ENCODE measurements at places on chromosomes 13 and 19. TPM values are rescaled to one million over a fixed set of nuclear protein-coding genes. Genes with fewer than 3 reads are reported as not detected.

- H3K27me3 ChIP-seq: no peaks in the 10 kb centered on the region
- no peaks in the 10 kb centered on the region for H3K36me3 ChIP-seq
- H3K4me3 ChIP-seq: no peak overlapping the region
- H3K27ac ChIP-seq: peak overlapping the region; percentile 24
These were observed 1.7 kb downstream of the ETFB start for GRCh38 chr19:51364200-51365106.

GRCh38 chr19:15123900-15124299, 16.7 kb downstream of the SYDE1 start:
- DNase-seq: no peak
- H3K27me3 ChIP-seq: no peaks in the 10 kb centered on the region
- peak overlapping the region; percentile 89 for H3K27ac ChIP-seq
- H3K4me1 ChIP-seq: no peaks in the 10 kb centered on the region

DNA sequence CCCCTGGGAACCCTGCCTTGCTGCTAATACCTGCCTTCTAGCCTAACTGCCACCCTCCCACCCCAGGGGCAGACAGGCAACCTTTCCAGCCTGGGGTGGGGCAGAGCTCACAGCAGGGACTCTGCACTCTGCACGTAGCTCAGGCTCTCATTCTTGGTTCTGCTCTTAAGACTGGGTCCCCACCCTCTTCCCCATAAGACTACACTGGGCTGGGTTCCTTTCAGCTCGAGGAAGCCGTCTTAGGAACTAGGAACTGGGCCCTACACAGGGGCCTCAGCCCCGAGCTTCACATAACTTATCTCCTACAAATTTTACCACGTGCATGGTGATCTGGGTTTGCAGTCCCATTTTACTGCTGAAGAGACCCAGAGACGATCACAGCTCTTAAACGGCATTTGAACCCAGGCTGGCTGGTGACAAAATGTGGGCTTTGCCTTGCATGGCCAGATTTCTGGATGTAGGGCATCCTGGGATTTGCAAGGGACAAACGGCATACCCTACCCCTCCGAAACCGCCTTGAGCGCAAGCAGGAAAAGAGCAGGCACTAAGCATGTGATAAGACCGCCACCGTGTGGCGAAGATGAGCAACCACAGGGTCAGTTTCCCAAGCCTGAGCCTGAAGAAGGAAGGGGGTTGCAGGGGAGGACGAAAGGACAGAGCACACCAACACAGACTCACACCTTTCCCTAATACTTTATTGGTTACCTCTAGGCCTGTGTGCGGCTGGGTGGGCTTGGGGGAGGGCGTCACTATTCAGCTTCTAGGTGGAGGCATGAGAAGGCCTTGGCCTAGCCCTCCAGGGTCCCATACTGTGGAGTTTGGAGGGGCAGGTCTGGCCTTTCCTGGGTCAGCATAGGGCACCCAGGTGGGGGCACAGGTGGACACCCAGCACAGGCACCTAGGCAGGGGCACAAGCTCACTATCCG, 5.1 kb downstream of the JUNB start:
- peak; percentile 91 for DNase-seq
- peaks cover 36% of the 10 kb centered on the region for H3K4me1 ChIP-seq
- H3K27me3 ChIP-seq: no peaks in the 10 kb centered on the region
- no peak overlapping the region for H3K27ac ChIP-seq

The DZIP1 gene
- polyA plus RNA-seq: 4.0 TPM

The ZNF486 gene
- 2.3 TPM for polyA plus RNA-seq

The SWSAP1 gene
- 3.5 TPM for polyA plus RNA-seq

The ZNF790 gene
- 2.0 TPM for polyA plus RNA-seq

DNA sequence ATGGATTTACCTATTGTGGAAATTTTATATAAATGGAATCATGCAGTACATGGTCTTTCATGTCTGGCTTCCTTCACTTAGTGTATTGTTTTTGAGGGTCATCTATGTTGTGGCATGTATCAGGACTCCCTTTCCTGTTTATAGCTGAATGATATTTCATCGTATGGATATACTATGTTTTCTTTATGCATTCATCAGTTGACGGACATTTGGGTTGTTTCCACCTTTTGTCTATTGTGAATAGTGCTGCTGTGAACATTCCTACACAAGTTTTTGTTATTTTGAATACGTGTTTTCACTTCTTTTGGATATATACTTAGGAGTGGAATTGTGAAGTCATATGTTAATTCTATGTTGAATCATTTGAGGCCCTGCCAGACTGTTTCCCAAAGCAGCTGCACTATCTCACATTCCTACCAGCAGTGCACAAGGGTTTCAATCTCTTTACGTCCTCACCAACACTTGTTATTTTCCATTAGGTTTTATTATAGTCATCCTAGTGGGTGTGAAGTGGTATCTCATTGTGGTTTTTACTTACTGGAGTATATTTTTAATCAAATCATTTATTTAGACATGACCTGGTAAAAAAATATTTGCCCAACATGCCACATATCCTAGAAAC, 262.7 kb downstream of the DLEU7 start:
- no peak overlapping the region for H3K4me3 ChIP-seq
- H3K27ac ChIP-seq: peak overlapping the region; percentile 81
- H3K4me1 ChIP-seq: peaks cover 2% of the 10 kb centered on the region
- H3K36me3 ChIP-seq: no peaks in the 10 kb centered on the region
- no peaks in the 10 kb centered on the region for H3K27me3 ChIP-seq

The ACP5 gene
- polyA plus RNA-seq: 301 TPM

DNA sequence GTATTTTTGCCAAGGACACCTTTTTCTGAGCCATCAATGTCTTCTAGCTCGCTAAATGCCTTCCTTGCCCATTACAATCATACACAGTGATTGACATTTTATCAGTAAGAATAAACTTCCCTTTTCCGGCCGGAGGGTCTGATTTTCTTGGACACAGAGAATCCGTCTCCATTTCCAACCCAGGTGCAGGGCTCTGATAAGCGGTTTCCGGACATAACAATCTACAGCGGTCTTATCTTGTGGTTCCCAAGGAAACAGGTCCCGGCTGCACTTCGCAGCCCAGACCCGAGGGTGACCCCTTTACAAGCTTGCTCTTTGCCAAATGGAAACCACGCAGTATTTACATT, 5.1 kb upstream of the ZNF77 start:
- no peaks in the 10 kb centered on the region for H3K27me3 ChIP-seq
- DNase-seq: no peak
- peak overlapping the region; percentile 90 for H3K4me3 ChIP-seq
- no peaks in the 10 kb centered on the region for H3K36me3 ChIP-seq
- H3K4me1 ChIP-seq: peaks cover 5% of the 10 kb centered on the region
- H3K27ac ChIP-seq: peak overlapping the region; percentile 91

DNA sequence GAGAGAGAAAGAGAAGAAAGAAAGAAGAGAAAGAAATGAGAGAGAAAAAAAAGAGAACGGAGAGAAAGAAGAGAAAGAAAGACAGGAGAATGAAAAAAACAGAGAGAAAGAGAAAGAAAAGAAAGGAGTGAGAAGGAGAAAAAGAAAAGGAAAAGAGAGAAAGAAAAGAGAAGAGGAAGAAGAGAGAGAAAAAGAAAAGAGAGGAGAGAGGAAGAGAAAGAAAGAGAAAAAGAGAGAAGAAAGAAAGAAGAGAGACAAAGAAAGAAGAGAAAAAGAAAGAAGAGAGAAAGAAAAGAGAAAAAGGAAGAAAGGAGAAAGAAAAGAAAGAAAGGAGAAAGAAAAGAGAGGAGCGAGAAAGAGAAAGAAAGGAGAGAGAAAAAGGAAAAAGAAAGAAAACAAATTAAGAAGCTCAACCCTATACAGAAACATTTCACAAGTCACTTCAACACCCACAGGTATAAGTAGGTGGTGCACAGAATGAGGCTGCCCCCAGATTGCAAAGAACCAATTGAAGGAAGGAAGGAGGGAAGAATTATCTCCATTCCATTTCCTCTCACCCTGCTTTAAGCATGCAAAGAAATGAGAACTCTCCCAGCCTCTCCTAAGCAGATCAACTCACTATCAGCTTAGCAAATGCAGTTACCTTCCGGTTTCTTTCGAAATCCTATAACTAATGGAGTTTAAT, 98.8 kb upstream of the CACNA1A start:
- no peak for DNase-seq
- H3K27ac ChIP-seq: no peak overlapping the region
- no peaks in the 10 kb centered on the region for H3K36me3 ChIP-seq
- H3K27me3 ChIP-seq: no peaks in the 10 kb centered on the region

The CD209 gene
- 1.6 TPM for polyA plus RNA-seq

The TUBA3C gene
- not detected for polyA plus RNA-seq

The SELENOV gene
- not detected for polyA plus RNA-seq

GRCh38 chr19:12665671-12666264, 774 bp downstream of the MAN2B1 start:
- peak overlapping the region; percentile 75 for H3K4me3 ChIP-seq
- no peaks in the 10 kb centered on the region for H3K27me3 ChIP-seq
- H3K4me1 ChIP-seq: peaks cover 12% of the 10 kb centered on the region
- H3K36me3 ChIP-seq: peaks cover 3% of the 10 kb centered on the region

The IZUMO2 gene
- polyA plus RNA-seq: not detected

GRCh38 chr19:38734426-38735256, 9.6 kb downstream of the CAPN12 start:
- no peak for DNase-seq
- no peak overlapping the region for H3K27ac ChIP-seq
- no peaks in the 10 kb centered on the region for H3K4me1 ChIP-seq
- no peak overlapping the region for H3K4me3 ChIP-seq
- peaks cover 10% of the 10 kb centered on the region for H3K36me3 ChIP-seq
- H3K27me3 ChIP-seq: no peaks in the 10 kb centered on the region

DNA sequence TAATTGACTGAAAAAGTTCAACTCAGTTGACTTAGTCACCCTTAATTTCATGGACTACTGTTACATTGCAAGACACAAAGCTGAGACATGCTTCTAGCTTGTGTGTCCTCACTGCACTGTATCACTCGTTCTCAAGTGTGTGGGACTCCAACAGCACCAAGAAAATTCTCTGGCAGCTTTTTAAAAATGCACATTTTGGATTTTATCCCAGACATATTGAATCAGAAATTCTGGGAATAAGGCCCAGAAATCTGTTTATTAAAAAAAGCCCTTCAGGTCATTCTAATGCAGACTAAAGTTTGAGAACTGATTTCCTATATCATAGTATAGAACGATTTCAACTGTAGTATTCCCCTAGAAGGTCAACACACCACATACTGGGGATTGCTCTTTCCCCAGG, 1485.3 kb downstream of the PCDH9 start:
- peak; percentile 90 for DNase-seq
- H3K36me3 ChIP-seq: no peaks in the 10 kb centered on the region
- no peak overlapping the region for H3K27ac ChIP-seq
- H3K4me3 ChIP-seq: no peak overlapping the region

GRCh38 chr13:62932256-62932883, 1516.7 kb upstream of the PCDH20 start:
- H3K4me1 ChIP-seq: no peaks in the 10 kb centered on the region
- no peak for DNase-seq
- H3K36me3 ChIP-seq: no peaks in the 10 kb centered on the region
- no peaks in the 10 kb centered on the region for H3K27me3 ChIP-seq
- H3K27ac ChIP-seq: no peak overlapping the region

The URAD gene
- polyA plus RNA-seq: not detected

The C1QTNF9B gene
- not detected for polyA plus RNA-seq

The AZU1 gene
- 2.0 TPM for polyA plus RNA-seq

The GRIK5 gene
- polyA plus RNA-seq: 0.26 TPM

The TGFBR3L gene
- polyA plus RNA-seq: not detected

GRCh38 chr13:33466262-33466661, 180.7 kb upstream of the STARD13 start:
- no peaks in the 10 kb centered on the region for H3K27me3 ChIP-seq
- H3K27ac ChIP-seq: no peak overlapping the region
- DNase-seq: peak; percentile 38
- H3K4me1 ChIP-seq: no peaks in the 10 kb centered on the region

DNA sequence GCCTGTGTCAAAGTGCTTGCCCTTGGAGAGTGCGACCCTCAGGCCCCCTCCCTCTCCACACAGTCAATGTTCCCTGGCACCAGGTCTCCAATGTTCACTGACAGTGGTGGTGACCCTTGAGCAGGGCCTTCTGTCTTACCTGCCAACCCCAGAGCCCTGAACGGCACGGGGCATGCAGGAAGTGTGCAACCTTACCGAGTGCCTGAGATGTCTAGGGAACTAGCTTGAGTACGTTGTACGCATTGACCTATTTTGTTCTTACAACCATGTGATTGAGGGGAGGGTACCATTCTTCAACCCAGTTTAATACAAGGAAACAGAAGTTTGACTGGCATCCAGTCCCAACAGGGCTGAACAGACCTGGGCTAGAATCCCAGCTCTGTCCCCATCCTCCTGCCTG, 13.2 kb downstream of the MAG start:
- no peaks in the 10 kb centered on the region for H3K27me3 ChIP-seq
- no peak overlapping the region for H3K4me3 ChIP-seq
- DNase-seq: no peak
- no peaks in the 10 kb centered on the region for H3K36me3 ChIP-seq

GRCh38 chr13:59793107-59793506, 370.6 kb downstream of the DIAPH3 start:
- no peak overlapping the region for H3K4me3 ChIP-seq
- DNase-seq: no peak
- H3K36me3 ChIP-seq: no peaks in the 10 kb centered on the region
- H3K27me3 ChIP-seq: no peaks in the 10 kb centered on the region
- no peaks in the 10 kb centered on the region for H3K4me1 ChIP-seq

- no peaks in the 10 kb centered on the region for H3K27me3 ChIP-seq
- no peak for DNase-seq
- no peaks in the 10 kb centered on the region for H3K36me3 ChIP-seq
- no peak overlapping the region for H3K4me3 ChIP-seq
- no peaks in the 10 kb centered on the region for H3K4me1 ChIP-seq
These were observed 577.2 kb downstream of the SLITRK5 start for GRCh38 chr13:88248393-88248792.

DNA sequence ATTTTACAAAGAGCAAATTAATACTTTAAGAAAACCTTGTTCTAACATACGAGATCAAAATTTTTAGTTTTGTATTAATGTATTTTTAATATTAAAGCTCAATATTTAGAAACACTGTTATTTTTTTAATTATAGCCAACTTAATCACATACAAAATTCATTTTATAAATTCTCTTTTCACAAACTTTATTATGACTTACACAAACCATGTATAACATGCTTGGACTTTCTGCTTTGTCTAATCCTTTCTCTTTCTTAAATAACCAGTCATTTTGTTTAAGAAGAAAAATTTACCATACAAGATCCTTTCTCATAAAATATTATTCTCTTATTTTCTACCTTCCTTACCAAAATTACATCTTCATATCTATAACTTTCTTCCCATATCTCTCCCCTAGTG, 62.2 kb downstream of the CYSLTR2 start:
- H3K4me1 ChIP-seq: peaks cover 8% of the 10 kb centered on the region
- DNase-seq: no peak
- no peak overlapping the region for H3K4me3 ChIP-seq
- no peaks in the 10 kb centered on the region for H3K36me3 ChIP-seq
- no peak overlapping the region for H3K27ac ChIP-seq
- H3K27me3 ChIP-seq: no peaks in the 10 kb centered on the region

All from lung (tissue), 17 donors.